ENCODE measurements at places on chromosomes 5 and 9.

- DNase-seq: no peak
Measured at GRCh38 chr9:123187131-123187530, 81.3 kb downstream of the STRBP start.

DNA sequence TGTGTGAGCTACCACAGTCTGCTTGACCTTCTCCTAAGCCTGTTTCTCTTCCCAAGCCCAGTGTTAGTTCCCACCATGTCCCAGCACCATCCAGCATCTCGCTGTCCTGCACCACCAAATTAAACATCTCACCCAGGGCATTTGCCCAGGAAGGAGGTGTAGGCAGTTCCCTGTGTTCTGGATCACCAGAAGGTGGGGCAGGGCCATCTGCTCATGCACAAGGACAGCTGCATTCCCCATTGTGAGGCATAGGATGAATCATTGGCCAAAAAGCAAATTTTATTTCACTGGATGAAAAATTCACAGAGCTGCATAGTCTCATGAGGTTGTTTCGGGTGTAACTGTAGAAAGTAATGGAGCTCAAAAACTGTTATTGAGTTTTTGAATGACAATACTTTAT lies 89.5 kb upstream of the GRIA1 start:
- DNase-seq: no peak

GRCh38 chr5:5231576-5231975 lies 91.4 kb downstream of the ADAMTS16 start:
- no peak for DNase-seq

- DNase-seq: no peak
Measured at GRCh38 chr9:116064970-116065369, 88.6 kb upstream of the PAPPA start.

GRCh38 chr5:95900383-95900958 lies 61.2 kb downstream of the ELL2 start:
- DNase-seq: no peak

DNA sequence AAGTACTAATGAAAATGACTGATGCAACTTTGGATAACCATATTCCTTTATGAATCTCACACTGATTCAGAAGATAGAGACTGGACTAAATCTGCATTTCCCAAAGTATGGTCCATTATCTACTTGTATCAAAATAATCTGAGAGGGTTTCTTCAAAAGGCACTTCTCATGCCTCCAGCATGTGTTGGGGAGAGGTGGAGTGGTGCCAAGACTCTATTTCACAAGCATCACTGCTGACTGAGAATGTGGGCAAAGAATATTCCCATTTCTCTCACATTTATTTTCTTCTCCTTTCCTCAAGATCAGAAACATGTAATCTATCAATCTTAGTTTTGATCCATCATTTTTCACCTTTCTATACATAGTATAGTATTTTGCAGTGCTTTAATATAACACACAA lies 135.4 kb downstream of the GABRB2 start:
- no peak for DNase-seq
